ENCODE measurements at places on chromosomes 13 and 19.

- no peak for DNase-seq
- H3K36me3 ChIP-seq = peaks cover 14% of the 10 kb centered on the region
- H3K4me1 ChIP-seq = peaks cover 44% of the 10 kb centered on the region
- H3K4me3 ChIP-seq = no peak overlapping the region
Observed at GRCh38 chr13:64910096-64910495, 2320.0 kb downstream of the PCDH9 start.

- no peak overlapping the region for H3K27ac ChIP-seq
- H3K4me3 ChIP-seq = no peak overlapping the region
- peaks cover 6% of the 10 kb centered on the region for H3K27me3 ChIP-seq
- no peak for DNase-seq
Observed at GRCh38 chr13:29294821-29295220, 300.7 kb downstream of the SLC7A1 start.

GRCh38 chr19:1387684-1388636 is 4.3 kb downstream of the NDUFS7 start:
- peaks cover 7% of the 10 kb centered on the region for H3K4me1 ChIP-seq
- no peak overlapping the region for H3K4me3 ChIP-seq
- DNase-seq = no peak
- H3K27ac ChIP-seq = no peak overlapping the region
- H3K27me3 ChIP-seq = peaks cover 7% of the 10 kb centered on the region

GRCh38 chr19:29193155-29193554 is 19.8 kb downstream of the UQCRFS1 start:
- H3K27ac ChIP-seq = no peak overlapping the region
- H3K27me3 ChIP-seq = peaks cover 3% of the 10 kb centered on the region
- no peaks in the 10 kb centered on the region for H3K36me3 ChIP-seq
- H3K4me1 ChIP-seq = no peaks in the 10 kb centered on the region
- H3K4me3 ChIP-seq = no peak overlapping the region
- no peak for DNase-seq

DNA sequence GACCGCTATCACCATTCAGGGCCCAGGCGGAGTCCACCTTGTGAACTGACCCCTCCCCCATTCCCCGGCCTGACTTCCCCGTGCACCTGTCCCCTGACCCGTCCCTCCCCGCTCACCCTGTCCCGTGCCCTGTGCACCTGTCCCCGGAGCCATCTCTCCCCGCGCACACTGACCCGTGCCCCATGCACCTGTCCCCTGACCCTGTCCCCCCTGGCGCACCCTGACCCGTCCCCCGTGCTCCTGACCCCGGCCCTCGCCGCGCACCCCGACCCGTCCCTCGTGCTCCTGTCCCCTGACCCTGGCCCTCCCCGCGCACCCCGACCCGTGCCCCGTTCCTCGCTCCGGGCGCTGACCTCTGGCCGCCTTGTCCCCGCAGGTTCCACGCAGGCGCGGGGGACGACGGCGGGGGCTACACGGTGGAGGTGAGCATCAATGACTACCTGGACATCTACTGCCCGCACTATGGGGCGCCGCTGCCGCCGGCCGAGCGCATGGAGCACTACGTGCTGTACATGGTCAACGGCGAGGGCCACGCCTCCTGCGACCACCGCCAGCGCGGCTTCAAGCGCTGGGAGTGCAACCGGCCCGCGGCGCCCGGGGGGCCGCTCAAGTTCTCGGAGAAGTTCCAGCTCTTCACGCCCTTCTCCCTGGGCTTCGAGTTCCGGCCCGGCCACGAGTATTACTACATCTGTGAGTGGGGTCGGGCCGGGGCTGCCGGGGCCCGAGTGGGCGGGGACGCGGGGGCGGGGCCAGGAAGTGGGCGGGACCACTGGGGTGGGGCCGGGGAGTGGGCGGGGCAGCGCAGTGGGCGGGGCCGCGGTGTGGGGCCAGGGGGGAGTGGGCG is 9.7 kb downstream of the EFNA2 start:
- H3K4me1 ChIP-seq = no peaks in the 10 kb centered on the region
- no peak for DNase-seq
- no peak overlapping the region for H3K4me3 ChIP-seq
- H3K36me3 ChIP-seq = no peaks in the 10 kb centered on the region

GRCh38 chr13:45206340-45206739 is 5.5 kb upstream of the KCTD4 start:
- H3K4me1 ChIP-seq = peaks cover 86% of the 10 kb centered on the region
- peak; percentile 90 for DNase-seq
- peak overlapping the region; percentile 91 for H3K27ac ChIP-seq
- H3K36me3 ChIP-seq = peaks cover 48% of the 10 kb centered on the region

- no peaks in the 10 kb centered on the region for H3K27me3 ChIP-seq
- no peaks in the 10 kb centered on the region for H3K36me3 ChIP-seq
- no peaks in the 10 kb centered on the region for H3K4me1 ChIP-seq
- H3K27ac ChIP-seq = no peak overlapping the region
Observed at GRCh38 chr13:97542102-97542685, 108.2 kb downstream of the RAP2A start.

DNA sequence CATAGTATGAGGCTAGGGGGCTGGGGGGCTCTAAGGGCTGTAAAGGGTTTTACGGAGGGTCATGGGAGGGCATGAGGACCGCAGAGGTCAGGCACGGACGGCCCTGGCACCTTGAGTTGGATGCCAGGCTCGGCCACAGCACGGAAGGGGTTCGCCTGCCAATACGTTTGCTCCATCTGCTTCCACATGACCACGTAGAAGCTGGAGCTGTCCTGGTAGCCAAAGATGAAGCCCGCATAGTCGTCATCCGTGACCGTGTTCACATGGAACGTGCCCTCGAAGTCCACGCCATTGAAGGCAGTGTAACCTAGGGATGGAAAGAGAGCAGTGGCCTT is 6.4 kb downstream of the COMP start:
- H3K27me3 ChIP-seq = peaks cover 16% of the 10 kb centered on the region
- no peak overlapping the region for H3K4me3 ChIP-seq
- H3K4me1 ChIP-seq = 0 out of 2 replicates have a peak, but pooled peaks cover 6% of the 10 kb centered on the region
- DNase-seq = no peak

- H3K36me3 ChIP-seq = no peaks in the 10 kb centered on the region
- no peak for DNase-seq
- H3K4me3 ChIP-seq = no peak overlapping the region
- H3K4me1 ChIP-seq = no peaks in the 10 kb centered on the region
Observed at GRCh38 chr13:107190065-107190464, 622.1 kb upstream of the ARGLU1 start.

DNA sequence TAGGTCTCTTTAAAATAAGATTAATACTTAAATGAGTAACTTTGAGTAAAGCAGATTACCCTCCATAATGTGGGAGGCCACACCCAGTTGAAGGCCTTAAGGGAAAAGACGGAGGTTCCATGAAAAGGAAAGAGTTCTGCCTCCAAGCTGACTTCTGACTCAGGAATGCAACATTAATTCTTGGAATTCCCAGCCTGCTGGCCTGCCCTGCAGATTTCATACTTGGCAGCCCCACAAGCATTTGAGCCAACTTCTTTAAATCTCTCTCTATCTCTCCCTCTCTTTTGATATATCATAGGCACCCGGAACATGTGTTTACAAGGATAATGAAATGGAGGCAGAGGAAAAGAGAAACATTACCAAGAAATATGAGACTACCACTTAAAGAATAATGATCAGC is 902.3 kb upstream of the MIR17HG start:
- peaks cover 13% of the 10 kb centered on the region for H3K36me3 ChIP-seq
- H3K4me3 ChIP-seq = peak overlapping the region; percentile 64
- peak overlapping the region; percentile 69 for H3K27ac ChIP-seq
- H3K4me1 ChIP-seq = peaks cover 63% of the 10 kb centered on the region
- peak; percentile 87 for DNase-seq

DNA sequence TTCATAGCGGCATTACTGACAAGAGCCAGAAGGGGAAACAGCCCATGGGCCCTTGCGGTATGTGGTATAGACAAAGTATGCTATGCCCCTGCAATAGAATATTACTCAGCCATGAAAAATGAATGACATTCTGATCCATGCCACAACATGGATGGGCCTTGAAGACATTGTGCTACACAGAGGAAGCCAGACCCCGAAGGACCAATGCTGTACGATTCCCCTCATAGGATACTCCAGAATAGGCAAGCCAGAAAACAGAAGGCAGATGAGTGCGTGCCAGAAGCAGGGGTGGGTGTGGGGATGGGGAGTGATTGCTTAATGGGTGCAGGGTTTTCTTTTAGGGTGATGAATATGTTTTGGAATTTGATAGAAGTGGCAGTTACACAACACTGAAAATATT is 342.0 kb downstream of the TEX29 start:
- H3K27ac ChIP-seq = no peak overlapping the region
- peaks cover 2% of the 10 kb centered on the region for H3K27me3 ChIP-seq
- no peaks in the 10 kb centered on the region for H3K36me3 ChIP-seq
- no peaks in the 10 kb centered on the region for H3K4me1 ChIP-seq
- no peak overlapping the region for H3K4me3 ChIP-seq
- DNase-seq = no peak

- no peak for DNase-seq
- peaks cover 7% of the 10 kb centered on the region for H3K4me1 ChIP-seq
- H3K27ac ChIP-seq = no peak overlapping the region
Observed at GRCh38 chr13:23159760-23160637, 20.8 kb upstream of the SGCG start.

GRCh38 chr13:113493315-113493951 is 2.9 kb upstream of the DCUN1D2 start:
- peaks cover 68% of the 10 kb centered on the region for H3K4me1 ChIP-seq
- H3K27ac ChIP-seq = peak overlapping the region; percentile 91
- H3K36me3 ChIP-seq = peaks cover 29% of the 10 kb centered on the region
- H3K4me3 ChIP-seq = peak overlapping the region; percentile 98
- DNase-seq = peak; percentile 95
- peaks cover 3% of the 10 kb centered on the region for H3K27me3 ChIP-seq

DNA sequence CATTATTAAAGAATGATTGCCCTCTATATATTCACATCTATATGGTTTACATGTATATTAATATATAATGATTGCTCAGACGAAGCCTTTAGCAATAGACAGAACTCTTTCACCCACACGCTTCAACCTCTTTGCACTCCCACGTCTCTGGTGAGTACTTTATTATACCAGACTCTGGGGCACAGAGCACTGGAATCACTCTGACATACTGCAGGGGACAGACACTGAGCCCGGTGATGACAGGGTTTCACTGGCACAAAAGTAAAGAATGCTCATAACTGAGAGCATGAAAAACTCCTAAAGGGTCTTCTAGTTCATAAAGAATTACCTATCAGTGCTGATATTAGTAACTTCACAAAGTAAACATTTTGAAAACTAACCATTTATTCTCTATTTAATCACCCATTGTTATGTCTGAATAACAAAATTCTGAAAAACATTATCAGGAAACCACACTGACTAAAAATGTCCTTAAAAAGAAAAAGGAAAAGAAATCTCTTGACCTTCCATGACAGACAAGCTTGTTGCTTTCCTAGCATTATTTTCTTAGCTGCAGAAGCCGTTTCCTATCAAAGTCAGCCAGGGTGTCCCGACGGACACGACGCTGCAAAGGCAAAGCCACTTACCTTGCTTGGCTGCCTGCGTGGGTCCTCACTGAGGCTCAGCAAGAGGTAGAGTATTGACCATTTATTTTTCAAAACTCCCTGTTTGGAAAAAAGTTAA is 29.1 kb downstream of the TUBGCP3 start:
- DNase-seq = no peak
- peaks cover 1% of the 10 kb centered on the region for H3K27me3 ChIP-seq
- H3K4me1 ChIP-seq = no peaks in the 10 kb centered on the region
- no peak overlapping the region for H3K4me3 ChIP-seq
- H3K27ac ChIP-seq = no peak overlapping the region

- no peak for DNase-seq
- no peaks in the 10 kb centered on the region for H3K36me3 ChIP-seq
- H3K27me3 ChIP-seq = no peaks in the 10 kb centered on the region
- no peak overlapping the region for H3K4me3 ChIP-seq
Observed at GRCh38 chr13:40247845-40248244, 418.6 kb downstream of the FOXO1 start.

GRCh38 chr13:29532116-29532515 is 63.4 kb downstream of the SLC7A1 start:
- H3K27ac ChIP-seq = peak overlapping the region; percentile 74
- H3K36me3 ChIP-seq = peaks cover 51% of the 10 kb centered on the region
- no peak overlapping the region for H3K4me3 ChIP-seq
- no peak for DNase-seq
- no peaks in the 10 kb centered on the region for H3K27me3 ChIP-seq

- H3K4me1 ChIP-seq = 0 out of 2 replicates have a peak, but pooled peaks cover 6% of the 10 kb centered on the region
- no peak for DNase-seq
- H3K27me3 ChIP-seq = peaks cover 48% of the 10 kb centered on the region
- no peak overlapping the region for H3K27ac ChIP-seq
- H3K4me3 ChIP-seq = no peak overlapping the region
- no peaks in the 10 kb centered on the region for H3K36me3 ChIP-seq
Observed at GRCh38 chr19:33340991-33341390, 32.5 kb upstream of the CEBPG start.

Data from HFFc6 (cell line).